Stimulated activated CD8-positive, alpha-beta memory T cell treated with anti-CD3 and anti-CD28 coated beads, Interleukin-12 subunit alpha, Interleukin-12 subunit beta, amount 100 ng/mL, for 4 hours (primary cell): ENCODE measurements at places on chromosomes 2 and 18.

DNA sequence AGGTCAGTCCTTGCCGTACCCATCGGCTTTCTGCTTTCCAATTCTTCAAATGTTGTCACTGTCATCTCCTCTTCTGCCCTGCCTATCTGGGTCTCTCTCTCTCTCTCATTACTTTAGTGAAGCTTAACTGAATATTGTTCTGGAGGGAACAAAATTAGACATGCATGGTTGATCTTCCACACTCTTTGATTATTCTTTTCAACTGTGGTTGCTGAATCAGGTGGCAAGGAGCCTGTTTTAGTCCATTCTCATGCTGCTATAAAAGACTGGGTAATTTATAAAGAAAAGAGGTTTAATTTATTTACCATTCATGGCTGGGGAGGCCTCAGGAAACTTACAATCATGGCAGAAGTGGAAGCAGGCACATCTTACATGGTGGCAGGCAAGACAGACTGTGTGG lies 157.9 kb downstream of the ARL4C start:
- no peak for DNase-seq

DNA sequence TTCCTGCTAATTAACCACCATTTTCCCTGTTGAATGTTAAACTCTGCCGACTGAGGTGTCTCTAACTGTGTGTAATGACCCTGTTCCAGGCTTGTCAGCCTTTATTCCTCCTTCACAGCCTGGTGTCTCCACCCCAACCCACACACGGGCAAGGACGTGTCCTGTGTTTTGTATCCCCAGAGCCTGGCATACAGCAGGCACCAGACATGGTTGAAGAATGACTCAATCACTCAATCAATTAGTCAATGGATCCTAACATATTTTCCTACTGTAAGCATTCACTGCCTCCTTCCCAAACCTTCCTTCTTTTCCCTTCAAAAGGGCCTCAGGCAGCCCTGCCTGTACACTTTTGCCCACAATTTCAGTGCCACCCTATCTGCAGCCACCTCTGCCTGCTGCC lies 2.7 kb upstream of the TNS1 start:
- no peak for DNase-seq

DNA sequence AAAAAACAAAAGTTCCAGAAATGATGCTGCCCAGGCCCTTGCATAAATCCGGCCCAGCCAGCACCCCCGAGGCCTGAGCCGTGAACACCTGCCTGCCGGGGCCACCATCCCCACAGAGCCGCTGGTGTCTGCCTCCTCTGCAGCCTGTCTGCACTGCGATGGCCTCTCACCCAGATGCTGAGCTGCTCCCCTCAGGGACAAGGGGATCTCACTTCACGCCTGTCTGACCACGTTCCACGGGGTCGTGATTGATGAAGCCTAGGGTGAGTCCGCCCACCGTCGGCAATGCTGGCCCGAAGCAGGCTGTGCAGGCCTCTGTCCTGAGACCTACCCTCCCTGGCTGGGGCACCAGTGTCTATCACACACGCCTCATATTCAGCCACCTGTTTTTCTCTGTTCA lies 444.2 kb downstream of the EIPR1 start:
- DNase-seq: no peak

DNA sequence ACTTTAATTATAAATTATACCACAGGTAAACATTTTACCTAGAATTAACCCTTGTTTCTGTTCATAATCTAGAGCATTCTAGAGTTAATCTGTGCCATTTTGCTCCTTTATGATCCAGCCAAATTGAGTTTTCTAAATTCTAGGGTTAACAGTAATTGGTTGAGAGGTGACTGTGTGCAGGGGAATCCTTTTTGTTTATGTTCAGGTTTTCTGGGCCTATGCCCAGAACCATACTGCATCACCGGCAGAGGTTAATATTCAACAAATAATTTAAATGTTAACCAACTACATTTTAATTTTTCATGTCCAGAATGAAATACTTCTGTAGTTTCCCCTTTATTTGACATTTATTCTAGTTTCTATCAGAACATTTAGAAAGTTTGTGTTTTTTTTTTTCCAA lies 32.3 kb downstream of the CARF start:
- DNase-seq: no peak

GRCh38 chr2:62974999-62975398 lies 75.6 kb upstream of the OTX1 start:
- no peak for DNase-seq

GRCh38 chr2:218169757-218170546 lies 3.2 kb upstream of the CXCR1 start:
- DNase-seq: no peak

DNA sequence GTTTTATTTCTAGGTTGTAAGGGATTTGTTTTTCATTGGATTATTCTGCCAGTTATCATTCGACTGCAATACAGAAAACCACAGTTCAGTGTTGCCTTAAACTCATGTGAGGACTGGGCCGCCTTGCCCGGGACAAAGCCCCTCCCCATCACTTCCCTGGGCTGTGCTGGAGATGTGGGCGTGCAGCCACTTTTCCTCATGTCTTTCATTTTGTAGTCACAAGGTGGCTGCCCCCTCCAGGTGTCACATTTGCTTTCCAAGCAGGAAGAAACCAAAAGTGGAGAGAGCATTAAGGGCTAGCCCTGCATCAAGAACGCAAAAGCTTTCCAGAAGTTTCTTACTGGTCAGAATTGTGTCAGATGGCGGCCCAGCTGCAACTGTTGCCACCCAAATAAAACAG lies 492.5 kb upstream of the ID2 start:
- DNase-seq: no peak

DNA sequence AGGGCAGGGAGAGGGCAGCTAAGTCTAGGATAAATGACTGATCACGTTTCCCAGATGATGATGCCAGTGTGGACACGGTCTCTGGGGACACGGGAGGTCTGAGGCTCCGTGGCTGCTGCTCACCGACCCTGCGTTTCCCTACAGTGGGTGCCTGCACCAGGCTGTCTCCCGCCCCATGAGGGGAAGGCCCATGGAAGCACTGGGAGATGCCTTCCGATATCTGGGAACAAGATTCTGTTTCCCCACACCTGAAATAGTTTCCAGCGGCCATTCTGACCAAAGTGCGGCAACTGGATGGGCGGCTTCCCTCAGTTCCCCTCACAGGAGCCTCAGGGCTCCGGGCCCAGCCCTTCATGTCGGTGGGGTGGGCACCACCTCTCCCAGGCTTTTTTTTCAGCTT lies 83.1 kb downstream of the EDAR start:
- DNase-seq: no peak

- DNase-seq: no peak
Measured at GRCh38 chr2:222671259-222672067, at the start of gene MOGAT1. TSS of gene MOGAT1 (plus strand) at chr2:222671658. CDS start at chr2:222671786, 128 bp downstream.

- DNase-seq: no peak
Measured at GRCh38 chr18:73119574-73119973, 251.8 kb upstream of the NETO1 start.

DNA sequence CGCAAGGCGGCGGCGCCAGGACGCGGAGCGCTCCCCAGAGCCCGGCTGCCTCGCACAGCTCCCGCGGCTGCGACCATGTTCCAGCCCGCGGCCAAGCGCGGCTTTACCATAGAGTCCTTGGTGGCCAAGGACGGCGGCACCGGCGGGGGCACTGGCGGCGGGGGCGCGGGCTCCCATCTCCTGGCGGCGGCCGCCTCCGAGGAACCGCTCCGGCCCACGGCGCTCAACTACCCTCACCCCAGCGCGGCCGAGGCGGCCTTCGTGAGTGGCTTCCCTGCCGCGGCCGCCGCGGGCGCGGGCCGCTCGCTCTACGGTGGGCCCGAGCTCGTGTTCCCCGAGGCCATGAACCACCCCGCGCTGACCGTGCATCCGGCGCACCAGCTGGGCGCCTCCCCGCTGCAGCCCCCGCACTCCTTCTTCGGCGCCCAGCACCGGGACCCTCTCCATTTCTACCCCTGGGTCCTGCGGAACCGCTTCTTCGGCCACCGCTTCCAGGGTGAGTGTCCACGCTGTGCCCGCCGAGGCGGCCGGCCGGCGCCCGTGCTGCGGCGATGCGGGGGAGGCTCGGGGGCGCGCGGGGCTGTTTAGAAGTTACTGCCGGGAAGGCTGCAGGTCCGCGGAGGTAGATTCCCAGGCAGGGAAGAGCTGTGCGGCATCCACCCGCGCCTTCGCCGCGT lies 696 bp downstream of the EMX1 start:
- no peak for DNase-seq

DNA sequence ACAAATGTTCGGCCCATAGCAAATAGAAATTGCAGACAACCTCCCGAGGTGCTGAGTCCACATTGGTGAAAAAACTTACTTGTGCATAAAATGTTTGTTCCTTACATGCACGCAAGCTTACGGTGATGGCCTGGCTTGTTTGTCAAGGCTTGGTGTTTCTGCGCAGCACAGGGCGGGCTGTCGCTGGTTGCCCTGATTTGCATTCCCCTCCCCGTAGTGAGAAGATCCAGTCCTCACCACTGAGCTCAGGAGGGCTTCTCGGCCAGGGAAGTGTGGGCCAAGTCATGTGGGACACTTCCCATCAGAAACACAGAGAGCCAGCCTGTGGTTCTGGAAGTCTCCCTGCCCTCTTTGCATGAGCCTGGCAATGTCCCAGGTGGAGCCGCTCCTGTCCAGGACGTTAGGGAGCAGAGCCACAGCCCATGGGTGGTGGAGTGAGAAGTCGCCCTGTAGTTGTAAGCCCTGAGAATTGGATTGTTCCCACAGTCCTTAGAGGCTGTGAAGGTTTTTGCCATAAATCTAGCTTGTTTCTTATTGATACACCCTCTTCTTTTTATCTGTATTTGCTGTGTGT lies 152.7 kb downstream of the TWIST2 start:
- no peak for DNase-seq

DNA sequence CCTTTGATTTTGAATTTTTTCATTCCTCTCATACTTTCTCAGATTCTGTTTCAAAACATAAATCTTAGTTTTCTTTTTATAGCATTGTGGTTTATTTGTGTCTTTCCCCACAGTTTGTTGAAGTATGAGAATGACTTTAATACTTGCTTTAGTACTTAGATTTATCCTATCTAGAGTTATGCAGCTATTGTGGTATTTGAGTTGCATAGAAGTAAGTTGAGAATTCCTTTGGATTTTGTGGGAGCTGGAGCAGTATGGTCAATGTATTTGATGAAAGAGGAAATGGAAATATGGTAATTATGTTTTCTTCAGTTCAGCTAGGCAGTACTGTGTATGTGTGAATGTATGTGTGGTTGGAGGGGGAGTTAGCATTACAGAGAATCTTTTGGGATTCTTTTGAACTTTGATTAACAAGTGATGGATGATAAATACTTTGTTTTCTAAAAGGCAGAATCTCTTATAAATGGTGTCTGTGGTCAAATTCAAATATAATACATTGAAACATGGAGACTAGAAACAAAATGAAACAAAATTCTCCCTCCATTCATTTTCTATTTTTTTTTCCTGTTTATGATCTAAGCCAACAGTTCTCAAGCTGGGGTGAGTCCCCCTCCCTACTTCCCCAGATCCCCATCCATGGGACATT lies 3.0 kb downstream of the ACVR2A start:
- DNase-seq: no peak

DNA sequence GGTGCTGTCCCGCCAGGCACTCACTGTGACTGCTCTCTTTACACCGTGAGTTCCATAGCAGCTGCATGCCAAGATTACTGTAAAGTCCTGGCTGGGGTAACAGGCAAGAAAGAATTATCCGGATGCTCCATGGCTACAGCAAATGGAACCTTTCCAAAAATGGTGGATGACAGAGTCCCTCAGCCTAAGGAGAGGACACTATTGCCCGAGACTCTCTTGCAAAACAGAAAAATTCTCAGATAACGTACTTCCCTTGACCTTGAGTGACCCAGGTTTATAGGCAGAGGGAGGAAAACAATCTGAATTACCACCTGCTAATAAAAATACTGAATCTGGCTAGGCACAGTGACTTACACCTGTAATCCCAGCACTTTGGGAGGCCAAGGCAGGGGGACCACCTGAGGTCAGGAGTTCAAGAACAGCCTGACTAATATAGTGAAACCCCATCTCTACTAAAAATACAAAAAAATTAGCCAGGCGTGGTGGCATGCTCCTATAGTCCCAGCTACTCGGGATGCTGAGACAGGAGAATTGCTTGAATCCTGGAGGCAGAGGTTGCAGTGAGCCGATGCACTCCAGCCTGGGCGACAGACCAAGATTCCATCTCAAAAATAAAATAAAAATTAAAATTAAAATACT lies 4.5 kb downstream of the CYS1 start:
- no peak for DNase-seq

- DNase-seq: no peak
Measured at GRCh38 chr2:126635281-126635680, 20.7 kb upstream of the GYPC start.

- DNase-seq: no peak
Measured at GRCh38 chr2:28521663-28522062, 25.8 kb downstream of the PLB1 start.

GRCh38 chr2:236352761-236353593 lies 88.8 kb upstream of the ASB18 start:
- DNase-seq: no peak

- no peak for DNase-seq
Measured at GRCh38 chr2:136167721-136168475, 49.9 kb upstream of the CXCR4 start.

- DNase-seq: no peak
Measured at GRCh38 chr2:48428449-48428848, 101.5 kb upstream of the STON1 start.

- no peak for DNase-seq
Measured at GRCh38 chr18:9803698-9804516, 81.9 kb upstream of the TXNDC2 start.

DNA sequence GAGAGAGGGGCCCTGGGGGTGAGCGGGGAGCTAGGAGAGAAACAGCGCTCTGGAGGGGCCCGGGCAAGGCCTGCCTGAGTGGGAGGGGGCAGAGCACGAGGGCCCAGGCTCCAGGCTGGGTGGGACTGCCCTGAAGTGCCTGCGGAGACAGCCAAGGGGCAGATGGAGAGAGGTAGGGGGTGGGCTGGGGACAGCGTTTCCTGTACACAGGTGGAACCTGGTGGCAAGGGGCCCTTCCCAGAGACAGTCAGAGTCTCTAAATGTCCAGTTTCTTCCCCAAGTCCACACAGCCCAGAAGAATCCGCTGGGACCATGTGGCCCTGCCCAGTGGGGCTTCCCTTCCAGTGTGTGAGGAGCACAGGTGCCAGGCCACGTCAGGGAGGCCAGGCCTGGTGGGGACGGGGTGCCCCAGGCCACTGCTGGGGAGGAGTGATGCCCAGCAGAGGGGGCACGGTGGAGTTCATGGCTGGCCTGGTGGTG lies 1.7 kb upstream of the GPR35 start:
- DNase-seq: no peak

DNA sequence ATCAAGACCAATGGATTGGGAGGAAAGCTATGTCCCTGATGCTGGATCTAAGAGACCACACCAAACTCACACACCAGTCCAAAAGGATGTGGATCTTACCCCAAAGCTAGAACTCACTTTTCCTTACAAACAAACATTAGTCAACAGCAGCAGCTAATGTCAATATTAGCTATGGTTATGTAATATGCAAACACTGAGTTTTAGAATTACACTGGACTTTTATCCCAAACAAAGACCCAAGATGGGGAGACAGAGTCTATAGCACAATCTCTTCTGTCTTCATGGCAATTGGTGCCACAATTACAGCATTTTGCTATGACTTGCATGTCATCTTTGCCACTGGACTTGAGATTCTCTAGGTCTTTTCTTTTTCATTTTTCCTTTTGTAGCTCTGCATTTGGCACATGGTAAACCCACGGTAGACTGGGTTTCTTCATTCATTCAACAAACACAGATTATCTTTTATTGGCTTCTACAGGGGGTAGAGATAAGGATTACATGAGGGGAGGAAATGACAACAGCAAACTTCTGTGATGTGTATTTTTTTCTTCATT lies 59.0 kb downstream of the SPRED2 start:
- DNase-seq: no peak
